Neural crest cell (in vitro differentiated cells): ENCODE measurements at places on chromosomes 12 and 14.
A peak's percentile ranks its signal among the peaks of the same experiment; 100 is the strongest.

DNA sequence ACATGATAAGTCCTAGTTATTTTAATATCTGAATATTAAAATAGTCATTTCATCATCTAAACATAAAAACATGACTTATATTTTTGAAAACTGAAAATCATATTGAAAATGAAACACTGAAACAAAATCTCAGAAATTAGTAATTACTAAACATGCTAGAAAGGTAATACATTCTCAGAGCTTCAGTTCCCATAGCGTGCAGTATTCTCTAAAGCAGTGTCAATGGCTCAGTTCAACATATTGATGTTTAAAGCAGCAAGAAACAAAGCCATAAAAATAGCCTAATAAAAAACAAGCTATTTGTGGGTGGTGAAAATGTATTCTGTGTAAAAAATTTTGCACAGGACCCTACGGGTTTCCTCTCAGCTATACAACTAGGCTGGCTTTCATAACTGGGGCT, 1337.4 kb downstream of the FSCB start:
- DNase-seq: no peak

GRCh38 chr12:122499991-122500684, 594 bp downstream of the ZCCHC8 start:
- peak; percentile 43 for DNase-seq

- no peak for DNase-seq
Measured at GRCh38 chr14:38171197-38171596, 36.5 kb upstream of the SSTR1 start.

DNA sequence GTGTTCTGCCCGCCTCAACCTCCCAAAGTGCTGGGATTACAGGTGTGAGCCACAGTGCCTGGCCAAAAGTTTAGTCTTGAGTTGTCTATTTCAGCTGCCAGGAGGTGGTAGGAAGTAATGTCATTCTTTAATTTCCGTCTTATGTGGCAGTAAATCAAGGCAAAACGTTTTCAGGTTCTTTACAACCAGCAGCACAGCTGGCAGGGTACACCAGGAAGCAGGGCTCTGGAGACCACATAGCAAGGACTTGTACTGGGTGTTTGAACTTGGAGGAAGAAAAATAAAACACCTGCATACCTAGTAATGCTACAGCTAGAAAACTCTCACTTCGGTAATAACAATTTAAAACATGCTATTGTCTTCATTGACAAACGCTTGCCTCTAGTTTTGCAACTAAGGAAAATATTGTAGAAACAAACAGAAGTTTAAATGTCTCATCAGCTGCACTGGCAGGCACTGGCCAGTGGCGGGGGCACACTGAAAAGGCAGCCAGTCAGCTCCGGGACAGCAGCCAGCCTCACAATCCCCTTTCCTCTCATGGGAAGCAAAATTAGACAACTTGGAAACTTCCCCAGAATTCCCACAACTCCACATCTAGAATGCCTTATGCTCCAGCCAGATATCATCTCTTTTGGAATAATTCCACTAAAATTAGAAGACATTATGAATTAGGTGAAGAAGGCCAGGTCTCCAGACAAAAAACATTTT, 72.2 kb downstream of the CLIP1 start:
- DNase-seq: no peak

- DNase-seq: peak; percentile 71
Measured at GRCh38 chr14:20530771-20531571, 25.6 kb downstream of the RNASE10 start.

- no peak for DNase-seq
Measured at GRCh38 chr12:104273503-104273902, 30.0 kb upstream of the EID3 start.

DNA sequence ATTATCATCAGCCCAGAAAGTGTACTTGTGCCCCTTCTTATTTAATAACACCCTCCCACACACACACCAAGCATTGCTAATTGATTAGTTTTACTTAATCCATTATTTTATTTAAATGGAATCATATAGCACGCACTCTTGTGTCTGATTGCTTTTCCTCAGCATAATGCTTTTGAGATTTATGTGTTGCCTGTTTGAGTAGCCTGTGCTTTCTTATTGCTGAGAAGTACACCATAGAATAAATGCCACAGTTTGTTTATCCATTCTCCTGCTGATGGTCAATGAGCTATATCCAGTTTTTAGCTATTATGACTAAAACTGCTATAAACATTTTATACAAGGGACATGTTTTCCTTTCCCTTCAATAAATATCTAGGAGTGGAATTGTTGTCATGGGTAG, 409.9 kb upstream of the PDE3A start:
- DNase-seq: no peak

- DNase-seq: no peak
Measured at GRCh38 chr12:48813465-48814261, 4.6 kb upstream of the CACNB3 start.

- no peak for DNase-seq
Measured at GRCh38 chr14:105282098-105282725, 18.6 kb downstream of the BRF1 start.

DNA sequence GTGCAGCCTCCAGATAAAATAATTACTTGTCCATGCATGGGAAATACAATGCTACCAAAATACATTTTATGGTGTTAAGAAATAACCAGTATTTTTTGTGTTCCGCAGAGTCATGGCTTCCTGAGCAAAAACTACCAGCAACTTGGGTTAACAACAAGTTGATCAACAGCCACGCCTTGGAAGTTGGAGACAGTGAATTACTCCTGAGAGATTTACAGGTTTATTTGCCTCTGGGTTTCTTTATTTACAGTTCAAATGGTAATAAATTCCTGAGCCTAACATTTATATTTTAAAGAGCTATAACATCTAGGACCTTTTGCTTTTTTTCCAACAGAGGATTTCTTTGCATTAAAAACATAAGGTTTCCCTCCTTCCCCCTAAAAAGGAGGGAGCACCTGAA, 194.0 kb downstream of the IPO8 start:
- DNase-seq: no peak

DNA sequence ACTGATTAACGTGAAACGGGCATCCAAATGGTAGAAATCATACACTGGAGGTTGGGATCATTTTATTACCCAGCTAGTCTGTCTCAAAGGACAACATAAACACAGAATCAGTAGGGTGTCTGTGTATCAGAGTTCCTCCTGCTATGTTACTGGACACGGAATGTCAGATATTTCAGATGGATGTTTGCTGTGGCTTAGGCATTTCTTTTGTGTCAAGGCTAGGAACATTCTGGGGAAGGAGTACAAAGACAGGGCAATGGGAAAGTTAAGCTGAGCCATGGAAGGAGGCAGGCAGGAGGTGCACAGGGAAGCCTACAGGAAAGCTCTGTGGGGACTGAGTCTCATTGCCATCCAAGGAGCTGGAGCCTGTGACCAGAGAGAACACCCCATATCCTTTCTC, 254.6 kb downstream of the C12orf75 start:
- DNase-seq: no peak

DNA sequence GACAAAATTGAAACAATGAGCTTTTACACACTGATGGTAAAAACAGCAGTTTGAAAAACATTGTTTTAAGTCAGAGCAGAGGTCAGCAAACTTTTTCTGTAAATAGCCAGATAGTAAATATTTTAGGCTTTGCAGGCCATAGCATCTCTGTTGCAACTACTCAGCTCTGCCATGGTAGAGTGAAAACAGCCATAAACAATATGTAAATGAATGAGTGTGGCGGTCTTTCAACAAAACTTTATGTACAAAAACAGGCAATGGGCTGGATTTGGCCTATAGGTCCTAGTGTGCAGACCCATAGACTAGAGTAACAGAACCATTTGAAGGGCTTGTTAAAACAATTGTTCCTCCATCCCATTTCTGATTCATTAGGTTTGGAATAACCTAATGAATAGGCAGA, 114.8 kb downstream of the TGFB3 start:
- DNase-seq: no peak

DNA sequence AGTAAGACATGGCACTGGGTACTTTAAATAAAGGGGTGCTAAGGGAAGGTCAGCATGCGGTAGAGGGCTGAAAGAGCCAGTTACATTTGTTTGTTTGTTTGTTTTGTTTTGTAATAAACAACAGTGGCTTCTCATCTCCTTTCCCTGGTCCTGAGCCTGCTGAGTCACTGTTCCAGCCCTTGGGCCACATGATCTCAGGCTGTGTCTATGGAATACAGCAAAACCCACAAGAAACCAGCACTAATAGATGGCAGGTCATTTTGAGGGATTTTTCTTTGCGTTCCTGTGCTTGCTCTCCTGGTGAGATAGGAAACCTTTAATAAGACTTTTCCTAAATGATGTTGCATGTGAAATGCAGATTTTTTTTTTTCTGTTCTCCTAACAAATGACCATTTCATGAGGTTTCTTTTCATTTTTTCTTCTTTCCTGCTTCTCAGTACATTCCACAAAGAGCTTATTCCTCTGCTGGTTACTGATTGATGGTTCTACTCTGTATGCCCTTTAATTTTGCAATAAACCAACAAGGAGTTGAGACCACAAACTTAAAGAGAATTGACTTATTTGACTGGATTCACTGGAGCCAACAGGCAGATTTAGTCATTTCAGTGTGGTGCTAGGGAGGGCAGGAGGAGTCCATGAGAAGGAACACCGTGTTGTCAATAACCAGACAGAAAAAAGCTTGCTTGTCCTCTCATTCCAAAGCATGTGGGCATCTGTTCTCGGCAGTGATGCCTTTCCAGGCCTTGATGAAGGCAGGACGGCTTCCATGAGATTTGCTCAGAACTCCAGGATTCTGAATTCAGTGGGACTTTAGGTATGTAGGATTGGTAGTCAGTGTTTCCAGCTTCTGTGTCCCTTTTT, 459.2 kb downstream of the RAD51B start:
- no peak for DNase-seq

DNA sequence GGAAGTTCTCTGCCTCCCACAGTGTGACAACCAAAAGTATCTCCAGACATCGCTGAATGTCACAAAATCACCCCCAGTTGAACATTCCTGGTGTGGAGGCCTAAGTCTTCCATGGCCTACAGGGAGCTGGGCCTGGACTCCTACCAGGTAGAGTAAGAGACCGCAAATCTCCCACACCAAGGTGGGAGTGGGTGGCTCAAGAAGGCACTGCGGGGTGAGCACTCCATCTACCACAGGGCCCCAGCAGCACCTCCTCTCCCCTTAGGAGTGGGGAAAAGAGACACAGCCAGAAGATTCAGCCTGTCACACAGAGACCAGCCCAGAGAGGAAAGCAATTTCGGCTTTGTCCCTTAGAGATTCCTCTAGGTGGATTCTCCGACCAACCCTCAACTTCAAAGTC, 25.5 kb downstream of the LRTM2 start:
- no peak for DNase-seq

DNA sequence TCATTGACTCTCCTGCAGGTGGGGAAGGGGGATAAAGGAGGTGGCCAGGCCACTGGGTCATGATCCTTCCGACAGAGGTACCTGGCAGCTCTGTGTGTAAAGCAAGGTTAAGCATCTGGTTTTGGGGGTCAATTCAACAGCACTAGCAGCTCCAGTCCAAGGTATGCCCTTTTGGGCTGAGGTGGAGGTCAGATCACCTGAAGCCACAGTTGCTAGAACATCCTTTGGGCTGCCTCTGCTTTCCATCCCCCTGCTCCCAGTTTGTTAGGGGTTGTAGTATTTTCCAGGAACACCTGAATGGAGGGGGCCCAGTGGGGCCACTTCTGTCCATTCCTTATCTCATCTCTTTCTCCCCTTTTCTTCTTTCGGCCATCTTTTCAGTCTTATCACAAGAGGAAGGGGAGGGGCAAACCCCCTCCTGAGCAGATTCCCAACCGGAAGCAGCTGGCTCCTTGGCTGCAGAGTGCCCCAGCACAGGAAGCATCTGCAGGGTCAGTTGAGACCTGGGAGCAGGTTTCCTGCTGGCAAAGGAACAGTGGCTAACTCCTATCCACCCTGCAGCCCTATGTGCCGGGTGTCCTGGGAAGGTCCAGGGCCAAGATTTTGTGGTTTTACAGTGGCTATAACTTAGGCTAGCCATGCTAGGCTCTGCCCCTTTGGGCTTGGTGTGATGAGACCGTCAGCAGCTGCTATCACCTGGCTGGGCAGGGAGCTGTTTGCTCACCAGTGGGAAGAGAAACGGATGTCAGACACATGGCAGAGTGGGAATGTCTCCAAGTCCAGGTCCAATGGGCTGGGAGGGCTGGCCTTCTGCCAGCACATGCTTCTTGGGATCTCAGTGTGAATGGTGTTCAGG, 40.2 kb downstream of the SH2B3 start:
- DNase-seq: no peak

DNA sequence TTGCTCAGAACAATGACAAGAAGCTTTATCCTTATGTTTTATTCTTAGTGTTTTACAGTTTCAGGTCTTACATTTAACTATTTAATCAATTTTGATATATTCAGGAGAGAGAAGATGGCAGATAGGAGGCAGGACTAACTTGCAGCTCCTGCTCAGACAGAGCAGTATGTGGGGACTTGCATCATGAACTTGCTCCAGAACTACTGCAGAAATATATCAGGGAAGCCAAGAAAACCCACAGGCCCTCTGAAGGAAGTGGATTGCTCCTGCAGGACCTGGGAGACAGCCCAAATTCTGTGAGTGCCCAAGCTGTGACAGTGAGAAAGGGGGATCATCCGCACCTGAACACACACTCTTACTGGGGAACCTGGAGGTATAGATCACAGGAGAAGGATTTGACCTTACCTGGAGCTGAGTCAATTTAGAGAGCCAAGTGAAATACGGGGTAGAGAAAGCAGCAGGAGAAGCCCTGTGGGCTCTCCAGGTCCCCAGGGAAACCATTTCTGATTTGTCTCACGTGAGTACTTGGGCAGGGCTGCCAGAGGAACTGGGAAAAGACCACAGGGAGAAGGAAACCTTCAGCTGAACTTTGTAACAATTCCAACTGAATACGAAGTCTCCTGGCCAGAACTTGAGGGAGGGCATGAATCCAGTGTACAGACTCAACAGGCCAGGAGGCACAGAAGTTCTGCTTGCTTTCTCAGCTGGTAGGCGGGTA, 28.9 kb upstream of the TSPAN8 start:
- DNase-seq: no peak

- no peak for DNase-seq
Measured at GRCh38 chr12:60230056-60230455, 634.2 kb downstream of the SLC16A7 start.

GRCh38 chr14:78088916-78089315, 81.3 kb upstream of the NRXN3 start:
- DNase-seq: no peak
